ENCODE measurements at places on chromosomes 7 and 10.

DNA sequence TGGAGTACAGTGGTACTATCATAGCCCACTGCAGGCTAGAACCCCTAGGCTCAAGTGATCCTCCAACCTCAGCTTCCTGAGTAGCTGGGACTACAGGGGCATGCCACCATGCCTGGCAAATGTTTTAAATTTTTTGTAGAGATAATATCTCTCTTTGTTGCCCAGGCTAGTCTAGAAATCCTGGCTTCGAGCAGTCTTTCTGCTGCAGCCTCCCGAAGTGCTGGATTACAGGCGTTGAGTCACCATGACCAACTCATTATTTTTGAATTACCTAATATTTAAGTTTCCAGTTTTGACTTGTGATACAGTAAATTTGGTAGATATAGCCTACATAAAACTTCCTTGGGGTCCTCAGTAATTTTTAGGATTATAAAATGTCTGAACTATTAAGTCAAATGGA lies 74.1 kb downstream of the RUNDC3B start:
- DNase-seq, result peak; percentile 83

DNA sequence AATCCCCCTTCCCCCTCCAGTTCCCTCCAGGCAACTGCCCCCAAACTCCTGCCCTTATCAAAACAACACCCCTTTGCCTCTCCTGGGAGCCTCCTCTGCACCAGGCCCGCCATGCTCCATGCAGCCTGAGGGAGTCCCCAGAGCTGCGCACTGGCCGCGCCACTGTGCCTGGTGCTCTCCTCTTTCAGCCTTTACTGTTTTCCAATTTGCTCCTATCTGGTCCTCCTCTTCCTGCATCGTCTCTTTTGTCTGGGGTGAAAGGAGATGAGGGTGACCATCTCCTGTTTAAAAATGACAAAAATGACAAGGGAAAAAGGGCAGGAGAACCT lies 165.8 kb upstream of the ADCY1 start:
- no peak for DNase-seq

- DNase-seq, result peak; percentile 63
Measured at GRCh38 chr7:132783824-132784223, 207.6 kb upstream of the PLXNA4 start.

DNA sequence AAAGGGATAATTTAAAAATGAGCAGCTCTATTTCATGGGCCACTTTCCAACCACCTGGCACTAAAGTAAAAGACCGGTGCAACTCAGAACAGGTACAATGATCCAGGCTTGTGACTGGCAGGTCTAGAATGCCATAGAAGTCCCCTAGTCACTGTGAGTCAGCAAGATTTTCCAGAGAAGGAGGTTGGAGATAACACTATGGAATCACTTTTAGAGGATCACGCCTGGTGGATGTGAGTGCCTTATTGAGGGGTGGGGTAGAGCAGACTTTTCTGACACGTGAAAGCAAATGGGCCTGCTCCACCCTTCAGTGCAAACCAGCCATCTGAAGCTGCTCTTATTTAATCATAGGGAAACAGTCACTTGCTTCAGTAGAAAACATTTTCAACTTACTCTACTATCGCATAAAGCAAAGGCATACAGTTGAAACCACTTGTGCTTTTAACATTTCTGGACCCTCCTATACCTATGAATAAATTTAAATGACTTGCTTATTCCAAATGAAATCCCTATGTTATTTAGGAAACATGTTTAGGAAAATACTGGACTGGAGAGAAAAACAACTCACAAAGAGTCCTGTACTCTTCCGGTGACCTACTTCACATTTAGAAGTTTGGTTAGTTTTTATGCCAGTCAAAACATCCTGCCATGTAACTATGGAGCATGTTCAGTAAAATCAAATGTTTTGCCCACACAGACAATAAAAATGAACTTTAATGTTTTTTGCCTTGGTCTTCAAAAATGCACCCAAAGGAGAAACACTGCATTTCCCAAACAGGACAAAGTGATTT lies 21.5 kb upstream of the AKR1C1 start:
- DNase-seq, result peak; percentile 48

DNA sequence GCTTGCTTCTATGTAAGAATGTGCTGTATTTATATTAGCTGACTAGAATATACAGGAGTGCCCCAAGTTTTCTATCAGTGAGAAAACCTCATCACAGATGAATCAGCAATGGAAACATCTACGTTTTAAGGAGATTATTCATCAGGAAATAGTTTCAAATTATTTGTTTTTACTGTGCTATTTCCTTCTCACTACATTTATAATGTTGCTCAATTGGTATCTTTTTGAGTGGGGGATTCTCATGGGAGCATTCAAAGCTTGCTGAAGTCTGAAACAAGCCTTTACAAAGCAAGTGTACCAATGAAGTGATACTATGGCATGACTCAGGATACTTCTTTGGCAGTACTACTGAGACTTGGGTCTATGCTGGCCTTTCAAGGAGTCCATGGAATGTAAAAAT lies 191.1 kb upstream of the SLC26A5 start:
- DNase-seq, result peak; percentile 84

- DNase-seq, result no peak
Measured at GRCh38 chr10:63099734-63100133, 33.4 kb upstream of the NRBF2 start.

GRCh38 chr10:47136866-47137265 lies 163.1 kb upstream of the GDF10 start:
- no peak for DNase-seq

- no peak for DNase-seq
Measured at GRCh38 chr10:95026461-95026860, 42.8 kb downstream of the CYP2C8 start.

DNA sequence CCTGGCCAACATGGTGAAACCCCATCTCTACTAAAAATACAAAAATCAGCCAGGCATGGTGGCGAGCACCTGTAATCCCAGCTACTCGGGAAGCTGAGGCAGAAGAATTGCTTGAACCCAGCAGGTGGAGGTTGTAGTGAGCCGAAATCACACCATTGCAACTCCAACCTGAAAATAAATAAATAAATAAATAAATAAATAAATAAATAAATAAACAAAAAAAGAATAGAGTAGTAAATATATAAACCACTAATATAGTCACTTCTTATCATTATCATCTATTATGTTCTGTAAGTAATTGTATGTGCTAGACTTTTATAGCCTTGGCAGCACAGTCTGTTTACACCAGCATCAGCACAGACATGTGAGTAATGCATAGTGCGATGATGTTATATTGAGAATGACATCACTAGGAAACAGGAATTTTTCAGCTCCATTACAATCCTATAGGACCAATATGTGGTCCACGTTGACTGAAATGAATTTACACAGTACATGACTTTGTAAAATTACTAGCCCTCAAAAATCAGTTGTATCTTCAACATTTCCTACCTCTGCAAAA lies 385.4 kb upstream of the ANKRD30A start:
- DNase-seq, result no peak

- DNase-seq, result no peak
Measured at GRCh38 chr10:11250304-11250703, 232.6 kb downstream of the CELF2 start.

- DNase-seq, result peak; percentile 87
Measured at GRCh38 chr7:40658729-40659128, 523.9 kb downstream of the SUGCT start.

- peak; percentile 96 for DNase-seq
Measured at GRCh38 chr7:5396999-5397663, 26.5 kb downstream of the TNRC18 start.

DNA sequence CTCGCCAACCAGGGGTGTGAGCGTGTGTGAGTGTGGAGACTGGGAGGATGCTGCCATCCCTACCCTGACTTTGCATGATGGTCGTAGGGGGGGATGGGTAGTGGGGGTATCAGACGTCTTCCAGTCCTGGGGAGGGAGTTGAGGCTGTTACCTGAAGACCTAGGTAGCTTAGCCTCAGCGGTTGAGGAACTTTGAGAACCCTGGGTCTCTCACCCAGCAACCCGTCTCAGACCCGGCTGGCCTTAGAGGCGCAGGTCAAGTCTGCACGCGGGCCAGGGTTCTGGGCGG lies 2.7 kb downstream of the SLC4A2 start:
- DNase-seq, result no peak

GRCh38 chr7:92634205-92634604 lies 44.0 kb upstream of the FAM133B start:
- DNase-seq, result no peak
